ENCODE measurements at places on chromosomes 13 and 19. TPM values are rescaled to one million over a fixed set of nuclear protein-coding genes. Genes with fewer than 3 reads are reported as not detected.

Gene SIGLEC9
- total RNA-seq, result not detected

Gene SOX1
- not detected for total RNA-seq

Gene CGB5
- not detected for total RNA-seq

Gene ZNF737
- 7.1 TPM for total RNA-seq

Gene ADAMTSL5
- total RNA-seq, result 0.32 TPM

Gene CARD8
- 127 TPM for total RNA-seq

Gene SCEL
- not detected for total RNA-seq

Gene KCNRG
- total RNA-seq, result 4.2 TPM

Gene GGN
- 0.32 TPM for total RNA-seq

Gene FXYD1
- total RNA-seq, result not detected
